ENCODE measurements at places on chromosomes 4 and X. TPM values are rescaled to one million over a fixed set of nuclear protein-coding genes. Genes with fewer than 3 reads are reported as not detected.

RTL3 gene
- not detected for total RNA-seq

SH3D19 gene
- 5.3 TPM for total RNA-seq

MAP7D2 gene
- 3.7 TPM for total RNA-seq

F8A2 gene
- not detected for total RNA-seq

ARR3 gene
- total RNA-seq: not detected

TCEAL2 gene
- total RNA-seq: 9.1 TPM

CENPI gene
- 43.6 TPM for total RNA-seq

FAAH2 gene
- total RNA-seq: not detected

RCHY1 gene
- total RNA-seq: 17.8 TPM

ODAPH gene
- not detected for total RNA-seq

DNA sequence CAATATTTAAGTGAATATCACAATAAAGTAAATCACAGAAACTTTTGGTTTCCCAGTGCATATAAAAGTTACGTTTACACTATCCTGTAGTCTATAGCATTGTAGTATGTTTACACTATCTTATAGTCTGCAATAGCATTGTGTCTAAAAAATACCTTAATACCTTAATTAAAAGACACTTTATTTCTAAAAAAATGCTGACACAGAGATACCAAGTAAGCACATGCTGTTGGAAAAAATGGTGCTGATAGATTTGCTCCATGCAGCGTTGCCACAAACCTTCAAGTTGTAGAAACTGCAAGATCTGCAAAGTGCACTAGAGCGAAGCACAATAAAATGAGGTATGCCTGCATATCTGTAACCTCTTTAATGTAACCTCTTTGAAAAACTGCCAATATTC lies 847.3 kb downstream of the GLUD2 start:
- no peak for DNase-seq

GRCh38 chr4:42523066-42523718 lies 125.9 kb downstream of the SHISA3 start:
- no peak for DNase-seq

GRCh38 chr4:136741468-136741867 lies 790.8 kb downstream of the PCDH18 start:
- peak; percentile 18 for DNase-seq

DNA sequence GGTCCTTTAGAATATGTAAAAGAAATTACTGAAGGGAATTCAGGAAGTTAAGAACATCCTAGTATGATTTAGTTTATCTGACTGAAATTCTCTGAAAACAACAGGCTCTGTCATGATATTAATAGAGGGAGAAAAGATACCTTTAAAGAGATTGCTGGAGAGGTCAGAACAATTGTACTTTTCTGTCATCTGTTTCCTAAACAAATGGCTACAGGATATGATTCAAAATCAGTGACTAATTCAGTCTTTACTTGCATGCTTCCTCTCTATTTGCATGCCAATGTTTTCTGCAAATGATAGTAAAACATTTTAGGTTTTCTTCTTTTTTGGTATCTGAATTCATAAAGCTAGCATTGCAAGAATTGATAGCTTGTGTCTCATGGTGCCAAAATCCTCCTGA lies 616.7 kb upstream of the PCDH7 start:
- DNase-seq: no peak

DNA sequence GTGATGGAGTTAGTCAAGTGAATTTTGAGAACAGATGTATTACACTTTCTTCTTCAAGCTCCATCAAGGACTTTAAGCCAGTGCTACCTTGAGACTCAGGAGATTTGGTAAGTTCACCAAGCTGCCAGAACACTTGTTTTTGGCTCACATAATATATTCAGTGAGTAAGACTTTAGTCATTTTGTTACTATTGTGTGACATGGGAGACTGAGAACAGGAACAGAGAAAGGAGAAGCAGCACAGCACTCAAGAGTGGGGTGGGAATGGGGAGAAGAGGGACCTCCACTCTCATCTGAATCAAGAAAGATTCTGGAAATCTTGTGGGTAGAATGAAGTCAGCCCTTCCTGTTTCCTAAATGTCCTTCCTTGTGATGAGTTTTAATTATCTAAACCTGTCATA lies 87.3 kb upstream of the TET2 start:
- peak; percentile 1 for DNase-seq

- no peak for DNase-seq
These were observed 44.3 kb upstream of the CLCN4 start for GRCh38 chrX:10112510-10112909.

DNA sequence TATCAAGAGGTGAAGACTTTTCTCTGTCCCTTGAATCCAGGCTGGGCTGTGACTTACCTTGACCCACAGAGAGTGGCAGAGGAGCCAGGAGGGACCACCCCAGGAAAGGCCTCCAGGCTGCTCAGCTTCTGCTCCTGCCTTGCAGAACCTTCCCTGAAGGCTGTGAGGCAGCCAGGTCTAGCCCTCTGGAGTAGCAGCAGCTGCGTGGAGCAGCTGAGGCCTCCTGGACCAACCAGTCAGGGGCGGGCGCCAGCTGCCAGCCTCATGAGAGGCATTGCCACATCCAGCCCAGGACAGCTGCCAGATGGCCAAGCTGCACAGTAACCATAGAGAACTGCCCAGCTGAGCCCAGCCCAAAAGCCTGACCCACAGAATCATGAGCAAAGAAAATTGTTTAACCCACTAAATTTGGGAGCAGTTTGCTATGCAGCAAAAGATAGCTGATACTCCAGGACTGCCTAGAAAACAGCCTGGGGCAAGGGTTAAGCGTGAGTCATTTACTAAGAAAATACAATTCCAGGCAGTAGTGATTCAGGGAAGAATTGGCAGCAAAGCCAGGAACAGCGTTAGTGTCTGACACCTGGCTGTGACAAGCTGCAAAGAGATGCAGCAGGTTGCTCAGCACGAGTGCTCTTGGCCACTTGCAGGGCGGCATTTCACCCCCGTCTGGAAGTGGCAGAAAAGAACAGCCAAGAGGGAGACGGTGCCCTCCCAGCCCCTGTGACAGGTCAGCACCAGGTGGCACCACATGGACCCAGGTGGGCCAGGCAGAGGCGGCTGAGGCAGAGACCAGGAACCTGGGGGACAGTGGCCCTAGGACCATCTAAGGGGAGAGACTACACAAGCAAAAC lies 14.7 kb upstream of the PDE6B start:
- peak; percentile 23 for DNase-seq

GRCh38 chrX:65859299-65859698 lies 180.6 kb downstream of the VSIG4 start:
- no peak for DNase-seq

GRCh38 chrX:12932244-12932643 lies 25.8 kb downstream of the TLR8 start:
- no peak for DNase-seq

DNA sequence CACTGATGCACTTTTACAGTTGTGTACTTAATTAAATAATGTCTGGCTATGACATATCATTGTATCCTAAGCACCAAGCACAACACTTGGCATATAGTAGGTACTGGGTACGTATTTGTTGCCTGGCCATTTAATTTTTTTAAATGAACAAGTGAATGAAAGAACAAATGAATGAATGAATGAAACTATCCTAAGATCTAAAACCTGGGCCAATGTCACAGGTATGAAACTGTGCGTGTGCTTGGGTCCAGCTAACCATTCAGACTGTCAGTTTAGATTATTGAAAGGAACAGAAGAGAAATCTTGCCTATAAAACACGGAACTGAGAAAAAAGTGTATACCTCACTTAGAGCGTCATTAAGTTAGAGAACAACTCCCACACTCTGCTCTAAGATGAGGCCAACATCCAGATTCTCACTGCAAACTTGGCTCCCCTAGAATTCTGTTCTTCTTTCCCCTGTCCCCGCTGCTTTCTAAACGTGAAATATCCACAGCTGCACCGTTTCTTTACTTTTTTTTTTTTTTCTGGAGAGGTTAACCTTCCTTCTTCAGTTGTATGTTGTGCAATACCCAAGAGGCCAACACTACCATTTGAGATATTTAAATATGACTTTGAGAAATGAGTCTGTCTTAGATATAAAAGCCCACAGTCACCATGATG lies 17.3 kb upstream of the SEL1L3 start:
- no peak for DNase-seq

- no peak for DNase-seq
These were observed 64.3 kb downstream of the LRBA start for GRCh38 chr4:150950657-150951288.

GRCh38 chr4:42329421-42329820 lies 67.9 kb upstream of the SHISA3 start:
- DNase-seq: no peak

DNA sequence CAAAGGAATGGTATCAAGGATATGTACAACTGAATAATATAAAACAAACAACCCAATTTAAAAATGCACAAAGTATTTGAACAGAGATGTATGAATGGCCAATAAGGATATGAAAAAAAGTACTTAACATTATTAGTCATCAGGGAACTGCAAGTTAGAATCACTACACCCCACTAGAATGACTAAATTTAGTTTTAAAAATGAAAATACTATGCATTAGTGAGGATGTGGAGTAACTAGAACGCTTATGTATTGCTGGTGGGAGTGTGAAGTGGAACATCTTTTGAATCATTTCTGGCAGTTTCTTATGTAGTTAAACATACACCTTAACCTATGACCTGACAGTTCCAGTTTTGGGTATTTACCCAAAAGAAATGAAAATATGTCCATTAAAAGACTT lies 13.0 kb upstream of the SLC16A2 start:
- DNase-seq: no peak

DNA sequence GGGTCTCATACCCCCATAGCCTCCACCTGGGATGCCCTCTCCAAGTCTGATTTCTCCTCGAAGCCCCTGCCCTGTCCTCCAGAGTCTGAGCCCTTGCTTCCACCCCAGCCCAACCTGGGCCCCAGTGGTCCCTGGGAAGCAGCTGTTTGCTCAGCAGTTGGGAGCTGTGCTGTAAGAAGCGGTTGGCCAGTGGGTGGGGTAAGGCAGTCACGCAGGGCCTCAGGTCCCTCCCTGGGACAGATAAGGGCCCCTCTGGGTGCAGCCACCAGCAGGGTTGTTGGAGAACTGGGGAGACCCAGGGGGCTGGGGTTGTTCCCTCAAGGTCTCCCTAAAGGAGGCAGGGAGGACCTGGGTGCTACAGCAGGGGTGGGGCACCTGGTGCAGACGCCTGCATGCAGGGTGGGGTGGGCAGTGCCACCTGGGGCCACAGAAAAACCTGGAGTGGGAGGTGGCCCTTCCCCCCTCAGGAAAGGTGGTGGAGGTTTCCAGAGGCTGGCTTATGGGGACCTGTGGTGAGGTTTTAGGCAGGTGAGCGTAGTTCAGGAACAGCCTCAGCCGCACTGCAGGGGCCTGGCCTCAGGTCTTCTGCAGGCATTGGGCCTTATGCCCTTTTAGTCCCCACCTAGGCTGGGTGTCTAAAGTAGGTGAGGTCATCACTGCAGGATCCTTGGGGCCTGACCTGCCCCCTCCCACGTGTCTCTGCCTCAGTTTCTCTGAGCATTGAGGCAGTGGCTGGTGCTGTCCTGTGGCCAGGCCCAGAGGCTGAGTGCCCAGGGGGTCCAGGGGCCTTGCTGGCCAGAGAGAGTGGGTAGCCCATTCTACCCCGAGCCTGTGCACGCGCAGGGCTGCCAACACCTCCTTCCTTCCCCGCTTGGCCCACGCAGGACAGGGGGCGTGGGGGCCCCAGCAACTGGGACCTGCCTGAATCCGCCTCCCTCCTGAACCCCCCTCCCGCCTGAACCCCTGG lies 3.1 kb upstream of the SLC26A1 start:
- no peak for DNase-seq

DNA sequence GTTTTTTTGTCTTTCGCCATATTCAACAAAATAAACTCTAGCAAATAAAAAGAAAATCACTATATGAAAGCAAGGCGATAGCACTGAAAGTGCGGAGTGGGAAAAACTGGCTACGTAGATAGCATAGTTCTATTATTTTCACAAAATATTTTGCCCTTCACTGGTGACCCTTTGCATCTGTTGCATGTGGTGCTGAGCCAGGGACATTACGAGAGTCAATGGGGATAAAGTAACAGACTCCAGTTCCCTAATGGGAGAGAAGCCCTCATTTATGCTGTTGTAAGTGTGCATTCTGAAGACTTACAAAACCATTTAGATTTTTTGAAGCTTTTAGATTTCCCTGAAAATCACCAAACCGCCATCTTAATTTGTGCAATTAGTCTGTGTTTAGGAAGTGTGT lies 501.6 kb downstream of the PPARGC1A start:
- DNase-seq: no peak
